ENCODE measurements at places on chromosomes 1 and 21.

DNA sequence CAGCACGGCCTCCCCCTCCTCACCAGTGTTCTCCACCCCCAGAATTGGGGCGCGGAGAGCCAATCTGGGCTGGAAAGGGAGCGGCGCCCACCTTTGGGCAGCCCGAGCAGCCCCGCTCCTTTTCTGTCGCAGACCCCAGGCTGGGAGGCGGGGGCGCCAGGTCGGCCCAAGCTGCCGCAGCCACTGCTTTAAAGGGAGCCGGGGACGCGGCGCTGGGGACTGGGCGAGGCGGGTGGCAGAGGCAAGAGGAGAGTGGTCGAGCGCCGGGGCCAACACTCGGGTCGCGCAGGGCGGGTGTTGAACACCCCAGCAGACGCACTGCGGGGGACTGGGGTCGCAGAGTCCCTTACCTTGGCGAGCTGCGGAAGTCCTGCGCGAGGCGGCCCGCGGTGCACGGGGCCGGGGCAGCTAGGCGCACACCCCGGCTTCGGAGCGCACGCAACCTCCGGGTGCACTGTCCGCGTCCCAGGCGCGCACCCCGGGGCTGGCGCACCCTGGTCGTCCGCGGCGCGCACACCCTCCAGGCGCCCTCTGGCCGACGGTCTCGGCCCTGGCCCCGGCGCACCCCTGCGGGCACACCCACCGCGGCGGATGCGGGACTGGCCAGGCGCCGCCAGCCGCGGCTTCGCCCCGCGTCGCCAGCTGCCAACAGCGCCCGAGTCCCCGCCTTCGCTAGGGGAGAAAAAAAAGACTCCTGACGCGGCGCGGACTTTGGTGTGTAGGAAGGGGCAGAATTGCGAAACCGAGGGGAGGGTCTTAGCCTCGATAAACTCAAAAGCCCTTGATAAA is at the start of gene KANK4:
TSS of gene KANK4 (minus strand) at position 679 of the 789 bp plus-strand sequence. CDS start 37,870 bp downstream, outside the sequence.
- peak; percentile 32 for DNase-seq

DNA sequence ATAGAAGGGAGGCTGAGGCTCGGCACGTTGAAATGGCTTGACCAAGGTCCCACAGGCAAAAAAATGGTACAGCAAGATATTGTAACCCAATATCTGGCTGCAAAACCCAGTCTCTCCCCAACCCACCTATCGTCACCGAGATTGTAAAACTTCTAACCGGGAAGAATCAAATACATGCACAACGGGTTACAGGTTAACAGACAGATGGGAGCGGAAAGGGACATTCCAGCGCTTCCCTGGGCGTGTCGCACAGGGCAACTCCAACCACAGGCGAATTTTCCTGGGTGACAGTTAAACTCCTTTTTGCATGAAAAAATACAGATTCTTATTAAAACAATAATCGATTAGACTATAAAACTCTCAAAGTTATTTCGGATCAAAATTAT is 31.8 kb upstream of the JUN start:
- peak; percentile 20 for DNase-seq

GRCh38 chr1:20095564-20096434 is 23.5 kb downstream of the PLA2G2D start:
- no peak for DNase-seq

DNA sequence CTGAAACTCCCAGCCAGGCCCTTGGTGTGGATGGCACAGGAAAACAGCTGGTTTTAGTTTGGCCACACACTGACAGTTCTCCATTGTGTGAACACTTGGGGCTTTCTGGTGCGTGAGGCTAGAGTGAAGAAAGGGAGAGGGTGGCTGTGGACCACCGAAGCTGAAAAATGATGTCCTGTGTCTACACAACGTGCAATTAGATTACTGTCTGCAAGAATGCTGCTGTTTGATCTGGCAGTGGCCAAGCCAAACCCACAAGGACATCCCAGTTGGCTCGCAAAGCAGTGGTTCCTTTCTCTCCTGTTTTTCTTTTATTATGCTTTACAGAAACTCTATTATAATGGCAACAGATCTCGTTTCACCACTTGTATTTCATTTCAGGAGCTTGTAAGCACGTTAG is 58.9 kb downstream of the ERG start:
- DNase-seq, result no peak

GRCh38 chr1:19483261-19483660 is 2.1 kb downstream of the CAPZB start:
- DNase-seq, result no peak

DNA sequence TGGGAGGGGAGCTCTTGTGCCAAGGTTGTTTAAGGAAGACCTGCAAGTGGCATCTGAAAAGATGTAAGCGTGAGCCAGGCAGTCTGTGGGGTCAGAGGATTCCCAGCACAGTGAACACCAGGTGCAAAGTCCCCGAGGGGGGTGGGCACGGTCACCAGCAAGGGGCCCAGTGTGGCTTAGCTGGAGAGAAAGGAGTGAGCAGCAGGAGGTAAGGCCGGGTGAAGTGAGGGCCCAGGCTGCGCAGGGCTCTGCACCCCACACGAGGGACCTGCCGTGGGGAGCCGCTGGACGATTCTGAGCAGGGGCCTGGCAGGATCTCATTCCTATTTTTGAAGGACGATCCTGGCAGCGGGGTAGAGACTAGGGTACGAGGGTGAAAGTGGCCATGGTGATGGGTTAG is 4.1 kb downstream of the DDOST start:
- no peak for DNase-seq

- DNase-seq, result no peak
These were observed 592 bp downstream of the CRCT1 start for GRCh38 chr1:152514715-152515433.

- no peak for DNase-seq
These were observed 47.4 kb upstream of the ACTRT2 start for GRCh38 chr1:2973601-2974593.

- no peak for DNase-seq
These were observed 76.9 kb upstream of the HIVEP3 start for GRCh38 chr1:41995441-41996130.

- no peak for DNase-seq
These were observed 26.2 kb upstream of the MAP3K7CL start for GRCh38 chr21:29104239-29104708.

DNA sequence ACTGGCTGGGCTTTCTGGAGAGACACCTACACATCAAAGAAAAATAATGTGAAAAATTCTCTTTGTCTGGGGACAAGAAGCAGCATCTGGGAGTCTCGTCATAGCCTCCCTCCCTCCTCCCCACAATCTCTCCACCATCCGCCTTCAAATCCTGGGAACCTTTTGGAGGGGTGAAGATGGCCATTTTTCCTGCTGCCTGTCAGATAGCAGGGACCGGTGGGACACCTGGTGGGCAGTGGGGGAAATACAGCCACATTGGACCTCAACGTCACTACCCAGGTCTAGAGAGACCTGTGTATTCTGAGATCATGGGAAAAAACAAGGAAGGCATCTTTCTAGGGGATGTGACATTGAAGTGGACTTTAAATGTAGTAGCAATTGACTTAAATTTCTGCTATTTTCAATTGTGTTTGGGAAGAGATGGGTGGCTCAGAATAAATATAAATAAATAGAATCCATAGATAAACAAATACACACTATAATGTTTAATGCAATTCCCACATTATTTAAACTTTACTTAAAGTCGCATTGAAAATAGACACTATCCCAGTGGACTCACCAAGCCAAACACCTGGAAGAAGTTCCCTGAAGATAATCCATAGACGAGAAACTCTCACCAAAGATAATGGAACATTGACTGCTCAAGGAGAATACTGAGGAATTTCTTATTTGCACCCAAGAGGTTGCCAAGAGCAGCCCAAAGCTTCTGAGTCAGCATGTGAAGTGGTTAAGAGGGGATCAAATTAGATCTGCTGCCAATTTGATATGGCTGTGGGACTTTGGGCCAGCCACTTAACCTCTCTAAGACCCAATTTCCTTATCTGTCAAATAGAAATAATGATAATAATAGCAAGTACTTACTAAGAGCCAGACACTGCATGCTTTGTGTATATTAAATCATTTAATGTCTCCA is 147.6 kb upstream of the CAMK1G start:
- peak; percentile 70 for DNase-seq

- DNase-seq, result no peak
These were observed 109.8 kb downstream of the MAST2 start for GRCh38 chr1:45913183-45913683.

Measured in NCI-H526 (cell line).